RPMI7951 (cell line): ENCODE measurements at places on chromosomes 16 and 17.
A peak's percentile ranks its signal among the peaks of the same experiment; 100 is the strongest.

GRCh38 chr17:42848093-42848492, 2.9 kb upstream of the AOC3 start:
- DNase-seq: no peak

DNA sequence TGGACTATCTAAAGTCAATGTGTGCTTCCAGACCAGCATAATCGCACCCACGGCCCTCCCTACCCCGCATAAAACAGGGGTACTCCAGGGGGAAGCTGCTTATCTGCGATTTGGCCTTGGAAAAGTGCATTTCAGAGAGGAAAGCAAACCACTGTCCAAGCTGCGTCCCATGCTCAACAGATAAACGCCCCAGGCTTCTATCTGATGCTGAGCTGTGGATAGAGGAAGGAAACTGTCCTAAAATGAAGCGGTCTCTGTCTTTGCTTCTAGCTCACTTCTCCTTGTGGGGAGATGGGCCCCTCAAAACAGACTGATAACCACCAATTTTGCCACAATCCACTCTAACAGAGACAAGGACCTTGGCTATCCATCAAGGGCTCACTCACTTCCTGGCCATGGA, 160.5 kb upstream of the TNRC6C start:
- DNase-seq: no peak

DNA sequence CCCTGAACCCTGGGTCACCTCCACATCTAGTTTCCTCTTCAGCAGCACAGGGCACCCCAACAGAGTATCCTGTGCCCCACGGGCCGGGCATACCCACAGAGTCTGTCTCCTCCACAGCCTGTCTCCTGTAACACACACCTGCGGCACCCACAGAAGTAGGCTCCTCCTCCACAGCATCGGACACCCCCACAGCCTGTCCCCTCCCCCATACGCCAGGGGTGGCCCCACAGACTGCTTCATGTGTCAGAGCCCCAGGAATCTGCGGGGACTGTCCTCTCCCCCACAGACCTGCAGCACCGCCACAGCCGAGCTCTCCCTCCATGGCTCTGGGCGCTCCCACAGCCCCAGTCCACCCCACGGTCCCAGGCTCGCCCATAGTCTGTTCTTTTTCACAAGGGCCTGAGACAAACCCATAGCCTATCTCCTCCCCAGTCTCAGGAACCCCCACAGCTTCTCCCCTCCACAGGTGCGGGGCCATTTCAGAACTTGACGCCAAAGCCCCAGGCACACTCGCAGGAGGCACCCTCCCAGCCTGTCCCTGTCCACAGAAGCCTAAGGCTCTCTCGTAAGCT, 1.4 kb downstream of the KIAA0753 start:
- DNase-seq: no peak

- peak; percentile 41 for DNase-seq
These were observed 8.0 kb downstream of the ALOX12B start for GRCh38 chr17:8079291-8080207.

DNA sequence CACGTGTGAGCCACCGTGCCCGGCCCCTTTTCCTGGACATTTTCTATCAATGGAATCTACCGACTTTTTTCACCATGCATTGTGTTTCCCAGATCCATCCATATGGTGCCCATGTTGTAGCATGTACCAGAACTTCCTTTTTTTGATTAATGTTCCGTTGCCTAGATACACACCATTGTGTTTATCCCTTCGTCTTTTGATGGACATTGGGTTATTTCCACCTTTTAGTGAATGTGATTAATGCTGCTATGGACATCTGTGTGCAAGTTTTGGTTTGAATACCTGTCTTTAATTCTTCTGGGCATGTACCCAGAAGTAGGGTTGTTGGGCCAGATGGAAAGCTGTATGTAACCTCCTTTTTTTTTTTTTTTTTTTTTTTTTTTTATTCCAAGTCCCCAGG, 79.8 kb downstream of the NT5M start:
- DNase-seq: no peak

DNA sequence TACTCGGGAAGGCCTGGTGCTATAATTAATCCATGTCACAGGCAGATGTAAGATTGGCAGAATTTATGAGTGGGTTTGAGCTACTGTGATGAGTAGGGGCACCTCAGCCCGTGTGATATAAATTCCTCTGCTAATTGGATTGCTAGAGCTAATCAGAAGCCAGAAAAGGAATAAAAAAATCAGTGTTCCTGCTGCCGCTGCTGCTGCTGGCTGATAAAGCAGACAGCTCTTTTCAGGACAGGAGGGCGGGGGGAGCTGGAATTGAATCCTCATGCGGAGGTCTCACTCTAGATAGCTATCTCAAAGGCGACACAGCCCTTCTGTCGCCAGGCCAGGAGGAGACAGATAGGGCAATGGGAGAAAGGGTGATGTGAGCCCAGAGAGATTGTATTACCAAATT, 182.7 kb upstream of the ZFHX3 start:
- no peak for DNase-seq

DNA sequence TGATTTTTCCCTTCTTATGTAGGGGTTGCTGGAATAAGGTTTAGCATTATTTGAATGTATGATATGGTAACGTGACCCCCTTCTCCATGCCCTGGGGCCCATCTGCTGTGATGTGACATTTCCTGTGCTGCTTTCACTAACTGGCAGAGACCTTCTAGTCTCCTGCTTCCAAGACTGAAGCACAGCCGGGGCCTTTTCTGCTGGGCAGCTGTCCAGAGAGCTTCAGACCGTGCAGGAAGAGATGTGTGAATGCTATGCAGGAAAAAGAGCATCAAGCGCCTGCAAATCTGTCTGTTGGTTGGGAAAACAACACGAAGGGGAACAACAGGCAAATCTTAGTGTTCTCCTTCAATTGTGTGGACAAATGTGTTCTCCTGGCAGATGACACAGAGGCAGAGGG, 128.5 kb downstream of the SPACA3 start:
- DNase-seq: no peak

GRCh38 chr17:40552806-40553693, 12.2 kb downstream of the CCR7 start:
- no peak for DNase-seq

- no peak for DNase-seq
These were observed 101.6 kb upstream of the TOB1 start for GRCh38 chr17:50967795-50968194.

- no peak for DNase-seq
These were observed 15.4 kb downstream of the CLUH start for GRCh38 chr17:2695961-2696760.

DNA sequence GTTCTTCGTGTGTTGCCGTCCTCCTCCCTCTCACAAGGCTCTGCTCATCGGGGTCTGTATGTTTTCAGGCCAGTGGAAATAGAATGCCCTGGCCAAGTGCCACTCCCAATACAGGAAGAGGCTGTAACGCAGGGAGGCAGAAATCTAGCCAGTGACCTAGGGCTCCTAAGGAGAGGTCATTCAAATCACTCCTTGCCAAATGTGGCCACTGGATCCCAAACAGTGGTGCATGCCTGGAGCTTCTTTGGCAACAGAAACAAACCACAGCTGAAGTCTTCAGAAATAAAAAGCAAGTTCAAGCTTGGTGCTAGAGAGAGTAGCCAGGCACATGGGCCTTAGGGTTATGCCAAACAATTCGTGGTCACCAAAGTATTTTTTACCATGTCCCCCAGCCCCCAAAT, 66.1 kb downstream of the SMG6 start:
- peak; percentile 66 for DNase-seq

- DNase-seq: peak; percentile 85
These were observed 11.0 kb downstream of the HEXIM2 start for GRCh38 chr17:45172541-45173286.

DNA sequence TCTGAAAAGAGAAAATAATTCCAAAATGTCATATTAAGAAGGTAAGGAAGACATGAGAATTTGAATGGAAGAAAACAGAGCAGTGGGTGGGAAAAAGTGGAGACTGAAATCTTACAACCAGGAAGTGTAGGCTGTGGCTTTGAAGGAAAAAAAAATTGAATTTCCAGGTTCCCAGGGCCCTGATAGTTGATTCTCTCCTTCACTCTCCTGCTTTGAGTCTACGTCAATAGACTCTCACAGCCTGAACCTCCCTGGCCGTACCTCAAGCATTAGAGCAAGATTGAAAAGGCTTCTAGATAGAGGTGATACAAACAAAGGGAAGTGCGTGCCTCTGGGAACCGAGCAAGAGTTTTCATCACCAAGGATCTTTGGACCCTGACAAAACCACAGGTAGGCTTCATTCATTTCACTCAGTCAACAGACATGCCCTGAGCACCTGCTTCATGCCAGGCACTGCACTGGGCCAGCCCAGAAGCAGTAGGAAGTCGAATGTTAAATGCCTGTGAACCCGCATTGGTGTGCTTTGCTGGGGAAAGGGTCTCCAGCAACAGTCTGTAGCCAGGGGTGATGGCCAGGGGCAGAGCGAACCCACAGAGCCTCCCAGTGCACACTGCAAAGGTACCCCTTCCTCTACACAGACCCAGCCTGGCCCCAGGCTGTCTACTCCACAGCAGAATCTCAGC, 163.9 kb downstream of the SLC39A11 start:
- DNase-seq: no peak

GRCh38 chr16:81477697-81478693, 33.4 kb downstream of the CMIP start:
- no peak for DNase-seq

GRCh38 chr17:51830886-51831285, 327.6 kb downstream of the CA10 start:
- no peak for DNase-seq

GRCh38 chr17:80880648-80880985, 111.0 kb upstream of the CHMP6 start:
- DNase-seq: no peak

DNA sequence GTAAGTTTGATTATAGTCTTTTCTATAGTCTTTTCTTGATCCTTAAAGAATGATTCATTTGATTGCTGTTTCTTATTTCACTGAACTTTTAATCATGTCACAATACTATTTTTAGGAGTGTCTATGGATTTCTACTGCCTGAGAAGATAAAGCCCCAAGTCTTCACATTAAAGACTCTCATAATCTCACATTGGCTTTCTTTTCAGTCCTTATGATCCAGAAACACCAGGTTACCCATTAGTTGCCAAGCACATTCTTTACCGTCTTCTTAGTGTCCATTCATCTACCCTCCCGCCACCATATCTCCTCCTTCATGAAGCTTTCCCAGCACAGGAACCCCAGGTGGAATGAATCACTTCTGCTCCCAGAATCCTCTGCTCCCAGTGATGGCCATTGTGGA, 49.5 kb upstream of the MYOCD start:
- DNase-seq: no peak

DNA sequence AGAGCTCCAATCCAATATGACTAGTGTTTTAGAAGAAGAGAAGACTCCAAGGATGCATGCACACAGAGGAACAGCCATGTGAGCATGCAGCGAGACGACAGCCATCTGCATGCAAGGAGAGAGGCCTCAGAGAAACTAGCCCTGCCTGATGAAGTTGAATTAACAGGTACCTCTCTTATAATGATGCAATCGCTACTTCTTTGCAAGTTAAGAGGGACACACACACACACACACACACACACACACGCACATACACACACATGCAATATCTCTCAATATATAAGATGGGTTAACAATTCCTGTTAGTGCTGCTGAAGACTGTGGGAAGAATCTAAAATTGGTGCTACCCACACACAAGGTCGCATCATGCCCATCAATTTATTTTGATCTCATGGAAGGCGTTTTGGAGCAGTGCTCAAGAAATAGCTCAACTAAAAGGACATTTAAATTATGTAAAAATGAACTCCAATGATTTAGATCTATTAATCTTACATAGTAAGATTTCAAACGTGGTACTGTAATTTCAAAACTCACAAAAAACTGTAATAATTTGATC, 7.0 kb upstream of the GINS3 start:
- no peak for DNase-seq

GRCh38 chr17:28548417-28549130, 3.9 kb downstream of the UNC119 start:
- DNase-seq: no peak

GRCh38 chr17:49616086-49616485, 40.4 kb downstream of the NXPH3 start:
- no peak for DNase-seq
